ENCODE measurements at places on chromosomes 5 and 9.

- no peak for DNase-seq
These were observed 26.9 kb upstream of the CNOT6 start for GRCh38 chr5:180467028-180467975.

DNA sequence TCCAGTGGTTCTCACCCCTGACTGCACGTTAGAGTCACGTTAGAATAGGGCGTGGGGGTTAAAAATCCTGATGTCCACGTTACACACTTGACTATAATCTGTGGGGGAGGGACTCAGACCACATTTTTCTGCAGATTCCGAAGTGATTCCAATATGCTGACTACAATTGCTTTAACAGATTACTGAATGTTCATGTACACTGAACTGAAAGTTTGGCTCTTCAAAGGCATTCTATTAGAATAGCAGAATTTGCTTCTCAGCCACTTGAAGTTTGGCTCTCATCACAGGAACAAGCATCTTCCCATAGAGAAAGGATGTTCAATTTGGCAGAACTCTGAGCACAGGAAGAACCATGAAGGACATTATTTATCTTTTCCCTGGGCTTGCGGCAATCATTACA, 84.5 kb downstream of the HAPLN1 start:
- DNase-seq: no peak

GRCh38 chr5:41574391-41574790, 64.0 kb upstream of the PLCXD3 start:
- no peak for DNase-seq

GRCh38 chr5:59287884-59288283, 605.6 kb downstream of the PDE4D start:
- no peak for DNase-seq

DNA sequence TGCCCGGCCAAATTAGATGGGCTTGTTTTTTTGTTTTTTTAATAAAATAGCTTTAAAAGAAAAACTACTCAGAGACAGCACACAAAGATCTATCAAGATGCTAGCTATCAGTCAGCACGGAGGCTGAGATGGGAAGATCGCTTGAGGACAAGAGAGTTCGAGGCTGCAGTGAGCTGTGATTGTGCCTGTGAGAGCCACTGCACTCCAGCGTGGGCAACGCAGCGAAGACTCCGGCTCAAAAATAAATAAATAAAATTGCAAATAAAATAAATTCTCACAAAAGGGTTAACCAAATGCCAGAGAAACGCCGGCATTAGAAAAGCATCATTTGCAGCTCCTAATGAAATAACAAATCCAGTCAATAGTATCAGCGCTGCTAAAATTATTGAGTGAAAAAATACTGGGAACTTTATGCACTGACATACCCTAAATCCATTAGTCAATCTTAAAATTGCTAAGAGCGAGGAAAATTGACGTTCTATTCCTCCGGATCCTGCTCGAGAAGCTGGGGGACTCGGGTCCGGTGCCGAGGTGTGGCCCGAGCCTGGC, 681 bp downstream of the CPLANE1 start:
- DNase-seq: no peak

DNA sequence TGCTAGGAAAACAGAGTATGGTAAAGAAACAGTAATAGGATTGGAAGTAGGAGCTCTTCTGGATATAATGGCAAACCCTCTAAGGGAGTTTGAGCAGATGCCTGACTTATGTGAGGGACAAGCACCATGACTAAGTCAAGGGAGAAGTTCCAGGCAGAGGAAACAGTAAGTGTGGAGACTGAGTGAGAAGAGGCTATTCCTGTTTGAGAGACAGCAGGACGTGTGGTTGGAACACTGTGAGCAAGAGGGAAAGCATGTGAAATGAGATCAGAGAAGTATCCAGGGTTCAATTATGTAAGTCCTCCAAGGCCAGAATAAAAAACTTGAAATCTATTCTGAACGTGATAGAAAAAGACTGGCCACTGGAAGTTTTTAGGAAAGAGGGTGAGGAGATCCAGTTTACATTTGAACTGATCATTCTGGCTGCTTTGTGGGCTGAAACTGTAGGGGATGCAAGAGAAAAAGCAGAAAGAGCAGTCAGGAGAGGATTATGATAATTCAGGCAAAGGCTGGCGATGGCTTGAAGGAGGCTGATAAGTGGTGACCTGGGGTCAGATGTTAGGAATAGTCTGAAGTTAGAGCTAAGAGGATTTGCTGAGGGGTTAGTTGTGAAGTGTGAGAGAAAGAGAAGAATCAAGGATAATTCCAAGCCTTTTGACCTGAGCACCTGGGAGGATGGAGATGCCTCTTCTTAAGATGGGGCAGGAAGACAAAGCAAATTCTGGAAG, 19.2 kb downstream of the DMAC1 start:
- DNase-seq: no peak

DNA sequence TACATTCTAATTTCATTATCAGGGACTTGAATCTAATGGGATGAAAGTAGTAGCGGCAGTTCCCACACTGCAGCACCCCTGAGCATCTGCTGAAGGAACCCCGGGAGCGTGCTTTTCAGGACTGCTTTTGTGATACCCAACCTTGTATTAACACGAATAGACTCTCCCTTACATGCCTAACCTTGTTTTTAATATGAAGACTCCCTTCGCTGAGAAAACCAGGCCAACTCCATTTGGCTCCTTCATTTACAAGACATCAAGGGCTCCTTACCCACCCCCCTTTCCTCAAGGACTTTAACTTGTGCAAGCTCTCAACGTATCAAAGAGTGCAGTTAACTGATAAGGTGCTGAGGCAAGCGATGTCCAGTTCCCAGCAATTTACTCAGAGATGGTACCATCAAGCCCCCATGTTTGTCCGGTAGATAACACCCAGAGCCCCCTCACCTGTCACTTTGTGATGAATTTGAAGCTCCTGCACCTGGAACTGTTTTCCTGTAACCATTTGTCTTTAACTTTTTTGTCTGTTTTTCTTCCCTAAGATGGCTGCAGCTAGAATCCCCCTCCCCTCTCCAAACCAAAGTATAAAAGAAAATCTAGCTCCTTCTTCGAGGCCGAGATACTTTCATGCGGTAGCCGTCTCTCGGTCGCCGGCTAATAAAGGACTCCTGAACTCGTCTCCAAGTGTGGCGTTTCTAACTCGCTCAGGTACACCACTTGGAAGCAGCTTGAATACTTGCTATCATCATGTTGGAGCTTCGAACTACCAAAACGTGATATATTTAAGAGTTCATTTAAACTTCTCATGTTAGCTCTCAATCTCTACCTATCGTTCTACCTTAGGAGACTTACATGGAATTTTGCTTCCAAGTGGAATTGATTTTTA, 10.7 kb downstream of the HNRNPH1 start:
- no peak for DNase-seq

DNA sequence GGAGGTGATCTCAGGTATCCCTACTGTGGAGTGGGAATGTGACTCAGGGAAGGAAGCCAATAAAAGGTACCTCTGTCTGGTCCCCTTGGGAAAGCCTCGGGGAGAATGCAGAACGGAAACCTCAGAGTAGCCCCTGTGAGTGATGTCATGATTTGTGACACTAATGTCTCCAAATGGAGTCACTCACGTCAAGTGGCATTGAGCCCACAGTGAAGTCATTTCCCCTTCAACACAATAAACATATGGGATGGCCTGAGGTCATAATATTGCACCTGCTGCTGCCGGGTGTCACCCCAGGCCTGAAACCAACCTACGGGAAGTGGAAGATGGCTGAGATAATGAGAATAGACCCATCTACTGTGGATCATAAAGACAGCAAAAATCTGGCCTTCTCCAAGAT, 75.9 kb upstream of the GOLM1 start:
- DNase-seq: no peak

GRCh38 chr9:91942201-91942600, 7.8 kb downstream of the ROR2 start:
- DNase-seq: no peak

DNA sequence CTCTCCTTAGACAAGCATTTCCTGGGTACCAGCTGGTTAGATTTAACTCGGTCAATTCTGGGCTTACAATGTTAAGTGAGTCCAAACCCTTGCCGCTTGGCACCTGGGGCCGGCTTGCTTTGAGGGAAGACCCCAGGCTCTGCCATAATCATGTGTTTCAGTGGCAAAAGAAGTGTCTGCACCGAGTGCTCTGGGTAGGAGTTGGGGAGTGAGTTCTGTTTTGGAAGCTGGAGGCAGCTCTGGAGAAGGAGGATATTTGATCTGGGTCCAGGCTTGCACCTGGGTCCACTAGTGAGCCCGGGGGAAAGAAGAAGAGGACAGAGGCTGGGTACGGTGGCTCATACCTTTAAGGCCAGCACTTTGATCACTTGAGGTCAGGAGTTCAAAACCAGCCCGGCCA, 8.4 kb upstream of the OLFM1 start:
- DNase-seq: no peak

GRCh38 chr5:133882846-133883245, 85.6 kb downstream of the C5orf15 start:
- DNase-seq: no peak

DNA sequence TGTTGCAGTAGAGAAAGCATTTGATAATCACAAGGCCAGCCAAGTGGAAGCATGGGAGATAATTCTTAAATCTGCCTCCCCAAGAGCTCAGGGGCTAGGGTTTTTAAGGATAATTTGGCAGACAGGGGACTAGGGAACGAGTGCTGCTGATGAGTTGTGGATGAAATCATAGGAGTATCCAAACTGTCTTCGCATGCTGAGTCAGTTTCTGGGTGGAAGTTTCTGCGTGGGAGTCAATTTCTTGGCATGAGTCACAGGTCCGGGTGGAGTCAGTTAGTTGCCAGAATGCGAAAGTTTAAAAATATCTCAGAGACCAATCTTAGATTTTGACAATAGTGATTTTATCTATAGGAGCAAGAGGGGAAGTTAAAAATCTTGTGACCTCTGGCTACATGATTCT, 112.6 kb downstream of the TMC1 start:
- DNase-seq: peak; percentile 10

- DNase-seq: no peak
These were observed 31.0 kb downstream of the ABLIM3 start for GRCh38 chr5:149172261-149172660.

GRCh38 chr9:113397203-113397631, 3.9 kb downstream of the ALAD start:
- no peak for DNase-seq

- no peak for DNase-seq
These were observed 22.4 kb downstream of the GLRA1 start for GRCh38 chr5:151902215-151902614.

- DNase-seq: no peak
These were observed 37.6 kb downstream of the PTGER4 start for GRCh38 chr5:40717281-40717680.

- no peak for DNase-seq
These were observed 212.4 kb downstream of the RFK start for GRCh38 chr9:76181781-76182180.

DNA sequence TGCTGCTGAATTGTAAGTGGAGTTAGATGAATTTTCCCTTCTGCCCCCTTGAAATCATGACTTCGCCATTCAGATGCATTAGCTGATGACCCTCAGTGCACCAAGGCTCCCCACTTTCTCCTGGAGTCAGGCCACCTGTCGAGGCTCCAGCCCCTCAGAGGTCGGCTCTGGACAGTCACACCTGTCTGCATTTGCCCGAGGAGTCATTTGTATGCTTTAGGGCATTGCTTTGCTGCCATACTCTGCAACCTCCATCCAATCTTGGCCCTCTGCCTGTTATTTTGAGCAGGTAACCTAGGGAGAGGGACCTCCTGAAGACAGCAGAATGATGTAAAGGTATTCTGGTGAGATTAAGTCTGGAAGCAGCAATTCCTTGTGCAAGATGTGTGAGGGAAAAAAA, 144.8 kb downstream of the MACROH2A1 start:
- no peak for DNase-seq

GRCh38 chr5:126562823-126563222, 32.2 kb downstream of the ALDH7A1 start:
- no peak for DNase-seq

DNA sequence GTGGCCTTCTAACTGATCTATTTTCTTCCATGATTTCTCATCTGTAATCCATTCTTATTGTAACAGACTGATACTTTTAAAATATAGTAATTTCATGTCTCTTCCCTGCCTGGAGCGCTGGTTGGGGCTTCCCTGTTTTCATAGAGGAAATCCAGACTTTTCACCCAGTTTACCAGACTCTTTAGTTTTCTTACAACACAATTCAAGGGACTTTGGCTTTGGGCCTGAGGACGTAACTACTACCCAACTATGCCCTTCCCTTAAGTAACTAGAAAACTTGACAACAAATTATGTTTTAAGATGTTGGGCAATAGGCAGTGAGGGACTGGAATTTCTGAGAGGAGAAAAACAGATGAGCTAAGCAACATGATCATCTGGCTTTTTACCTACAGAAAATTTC, 289.6 kb downstream of the FGF10 start:
- DNase-seq: no peak

DNA sequence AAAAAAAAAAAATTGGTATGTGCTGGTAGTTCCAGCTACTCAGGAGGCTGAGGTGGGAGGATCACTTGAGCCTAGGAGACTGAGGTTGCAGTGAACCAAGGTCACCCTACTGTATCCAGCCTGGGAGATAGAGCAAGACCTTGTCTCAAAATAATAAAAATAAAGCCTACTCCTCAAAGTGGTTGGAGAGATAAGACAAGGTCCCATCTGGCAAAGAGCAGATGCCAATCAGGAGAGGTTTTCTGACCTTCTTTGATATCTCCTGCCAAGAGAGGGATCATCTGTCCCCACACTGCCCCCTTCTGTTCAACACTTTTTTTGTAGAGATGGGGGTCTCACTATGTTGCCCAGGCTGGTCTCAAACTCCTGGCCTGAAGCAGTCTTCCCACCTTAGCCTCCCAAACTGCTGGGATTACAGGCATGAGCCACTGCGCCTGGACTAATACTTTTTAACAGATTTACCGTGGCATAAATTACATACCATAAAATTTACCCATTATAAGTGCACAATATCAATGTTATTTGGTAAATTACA, 64.7 kb downstream of the SH3PXD2B start:
- DNase-seq: no peak

GRCh38 chr5:138445547-138446271, 6.9 kb downstream of the REEP2 start:
- no peak for DNase-seq

DNA sequence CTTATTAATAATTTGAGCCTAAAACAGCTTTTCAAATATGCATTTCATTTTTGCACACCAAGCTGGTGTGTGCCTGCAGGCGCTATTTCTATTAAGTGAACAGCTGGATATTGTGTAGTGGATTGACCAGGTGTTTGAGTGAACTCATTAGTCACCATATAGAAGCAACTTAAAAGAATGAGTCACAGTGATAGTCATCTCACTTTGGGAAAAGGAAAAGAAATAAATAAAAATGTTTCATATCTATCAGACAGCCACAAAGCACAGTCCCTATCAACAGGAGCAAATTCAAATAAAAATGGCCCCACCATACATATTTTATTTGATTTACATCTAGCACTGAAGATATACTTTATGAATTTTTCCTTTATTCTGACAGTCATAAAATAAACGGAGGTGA, 456.5 kb upstream of the CDH9 start:
- no peak for DNase-seq

Measured in heart left ventricle (tissue), 16 donors.